ENCODE measurements at places on chromosomes 5 and 9. TPM values are rescaled to one million over a fixed set of nuclear protein-coding genes. Genes with fewer than 3 reads are reported as not detected.

RORB gene
- not detected for total RNA-seq

- DNase-seq, result no peak
Observed at GRCh38 chr5:103804711-103805110, 242.1 kb upstream of the NUDT12 start.

CDKN2B gene
- total RNA-seq, result 0.33 TPM

- no peak for DNase-seq
Observed at GRCh38 chr9:132935026-132935425, 9.4 kb downstream of the TSC1 start.

- no peak for DNase-seq
Observed at GRCh38 chr5:103228061-103228460, 30.5 kb upstream of the MACIR start.
